ENCODE measurements at places on chromosomes 1 and 21.

DNA sequence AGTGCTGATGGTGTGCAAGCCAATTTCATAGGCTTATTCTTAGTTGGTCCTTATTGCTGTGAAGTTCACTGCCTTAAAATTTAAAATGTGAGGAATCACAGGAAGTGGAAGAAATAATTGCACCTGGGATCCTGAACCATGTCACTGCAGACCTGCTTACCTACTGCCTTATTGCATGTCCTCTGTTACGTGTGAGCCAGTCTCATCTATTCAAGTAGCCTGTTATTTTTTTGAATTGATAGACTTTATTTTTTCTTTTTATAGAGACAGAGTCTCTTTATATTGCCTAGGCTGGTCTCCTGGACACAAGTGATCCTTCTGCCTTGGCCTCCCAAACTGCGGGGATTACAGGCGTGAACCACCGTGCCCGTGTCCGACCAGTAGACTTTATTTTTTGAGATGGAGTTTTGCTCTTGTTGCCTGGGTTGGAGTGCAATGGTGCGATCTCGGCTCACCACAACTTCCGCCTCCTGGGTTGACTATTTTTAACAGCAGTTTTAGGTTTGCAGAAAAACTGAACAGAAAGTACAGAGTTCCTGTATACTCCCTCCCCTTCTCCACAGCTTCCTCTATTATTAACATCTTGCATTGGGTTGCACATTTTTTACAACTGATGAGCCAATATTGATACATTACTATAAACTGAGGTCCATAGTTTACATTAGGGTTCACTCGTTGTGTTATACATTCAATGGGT, 14.0 kb upstream of the DISC1 start:
- no peak for DNase-seq

GRCh38 chr1:6987940-6988339, 202.7 kb downstream of the CAMTA1 start:
- DNase-seq = no peak

- no peak for DNase-seq
These were observed 126.9 kb upstream of the DUSP10 start for GRCh38 chr1:221868593-221869303.

GRCh38 chr1:61053712-61054600, 28.4 kb upstream of the NFIA start:
- no peak for DNase-seq

DNA sequence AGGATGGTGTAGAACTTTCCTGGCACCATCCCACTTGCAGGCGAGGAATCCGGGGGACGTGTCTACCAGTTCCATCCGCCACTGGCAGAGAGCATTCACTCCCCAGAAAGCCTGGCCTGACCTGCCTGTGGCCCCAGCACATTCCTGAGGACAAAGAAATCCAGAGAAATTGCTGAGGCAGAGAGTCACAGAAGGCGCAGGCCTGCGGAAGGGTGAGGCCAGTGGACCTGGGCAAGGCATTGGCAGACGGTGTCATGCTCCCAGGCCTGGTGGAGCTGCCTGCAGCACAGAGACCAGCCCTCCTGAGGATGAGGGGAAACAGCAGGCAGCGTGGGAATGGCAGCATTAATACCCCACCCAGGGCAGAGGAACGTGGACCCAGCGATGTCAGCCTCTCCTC, 81.2 kb upstream of the F3 start:
- no peak for DNase-seq

GRCh38 chr1:203478986-203479385, 3.4 kb downstream of the PRELP start:
- DNase-seq = no peak

DNA sequence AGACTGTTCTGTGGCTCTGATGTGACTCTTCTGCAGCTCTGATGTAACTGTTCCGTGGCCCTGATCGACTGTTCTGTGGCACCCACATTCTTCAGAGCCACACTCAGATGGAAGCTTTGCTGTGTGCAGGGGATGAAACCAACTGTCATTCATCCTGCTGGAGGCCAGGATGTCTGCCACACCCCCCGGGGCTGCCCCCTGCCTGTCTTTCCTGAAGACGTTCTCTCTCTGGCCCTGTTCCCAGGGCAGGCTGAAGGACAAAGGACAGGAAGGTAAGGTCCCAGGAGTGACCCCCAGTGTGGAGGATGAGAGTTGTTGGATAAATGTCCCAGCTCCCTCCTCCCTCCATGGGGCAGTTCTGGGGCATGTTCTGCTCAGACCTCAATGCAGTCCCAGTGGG, 29.4 kb upstream of the UMODL1 start:
- no peak for DNase-seq

DNA sequence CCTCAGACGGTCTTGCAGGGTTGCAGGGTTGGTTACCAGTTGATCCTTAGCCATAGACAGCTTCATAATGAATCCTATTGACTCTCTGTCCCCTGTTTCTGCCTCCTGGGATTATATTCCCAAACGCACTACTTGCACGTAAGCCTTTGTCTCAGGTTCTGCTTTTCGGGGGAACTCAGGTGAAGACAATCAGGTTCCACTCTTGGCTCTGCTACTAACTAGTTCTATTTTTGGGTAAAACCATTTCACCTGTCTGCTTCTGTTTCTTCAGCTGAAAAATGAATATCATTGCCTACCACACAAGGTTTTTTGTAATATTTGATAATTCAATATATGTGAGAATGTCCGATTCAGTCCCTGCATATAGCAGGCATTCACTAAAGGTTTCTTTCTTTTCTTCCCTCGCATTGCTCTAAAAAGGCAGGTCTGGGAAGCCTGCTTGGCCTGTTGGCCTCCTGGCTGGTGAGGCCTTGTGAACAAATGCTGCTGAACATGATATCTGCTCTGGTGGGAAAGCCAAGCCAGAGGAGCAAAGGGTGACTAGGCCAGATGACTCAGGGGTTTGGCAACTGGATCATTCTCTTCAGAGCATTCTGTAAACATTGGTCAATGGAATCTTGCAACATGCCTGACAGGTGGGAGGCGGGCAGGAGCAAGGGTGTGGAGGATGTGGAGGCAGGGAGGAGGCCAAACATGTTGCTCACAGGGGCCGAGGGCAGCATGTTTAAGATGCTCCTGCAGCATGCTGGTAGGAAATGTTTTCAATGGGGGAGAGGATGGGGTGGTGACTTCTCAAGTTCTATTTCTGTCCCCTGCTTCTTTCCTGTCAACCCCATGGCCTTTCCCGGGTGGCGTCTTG, 23.8 kb downstream of the IER5 start:
- DNase-seq = no peak

DNA sequence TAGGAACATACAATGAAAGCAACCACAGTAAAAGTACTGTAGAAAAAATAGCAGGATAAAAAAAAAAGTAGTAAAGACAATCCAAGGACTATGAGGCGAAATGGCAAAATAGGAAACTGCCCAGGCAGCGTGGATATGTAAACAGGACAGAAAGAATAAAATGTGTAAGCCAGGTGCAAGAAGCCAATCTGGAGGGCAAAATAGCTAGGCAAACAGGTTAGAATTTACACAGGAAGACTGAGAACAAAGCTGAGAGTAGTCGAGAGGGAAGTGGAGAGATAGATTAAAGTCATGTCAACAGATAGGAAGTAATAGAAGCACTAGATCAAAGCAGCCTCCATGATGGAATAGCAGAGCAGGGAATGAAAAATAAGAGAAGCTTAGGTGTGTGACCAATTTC, 124.2 kb upstream of the B3GALT2 start:
- no peak for DNase-seq

GRCh38 chr1:186487163-186487562, 26.2 kb upstream of the PDC start:
- no peak for DNase-seq

- DNase-seq = no peak
These were observed 475.9 kb downstream of the PTPRU start for GRCh38 chr1:29712284-29712651.

DNA sequence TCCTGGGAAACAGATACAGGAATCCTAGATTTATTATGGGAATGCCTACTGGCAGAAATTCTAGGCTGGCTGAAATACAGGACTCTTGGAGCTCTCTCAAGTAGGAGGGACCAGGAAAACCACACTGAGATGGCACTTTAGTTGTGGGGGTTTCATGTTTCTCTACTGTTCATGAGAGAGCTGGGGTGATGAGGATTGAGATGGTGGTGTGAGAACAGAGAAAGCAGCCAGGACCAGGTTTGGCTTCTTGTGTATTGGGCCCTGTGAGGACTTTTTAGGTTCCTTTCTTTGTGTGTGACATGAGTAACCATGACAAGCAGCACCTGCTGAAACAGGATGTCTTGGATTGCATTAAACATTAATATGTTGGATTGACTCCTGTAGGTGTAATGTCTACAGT, 4.9 kb downstream of the ARID1A start:
- no peak for DNase-seq

DNA sequence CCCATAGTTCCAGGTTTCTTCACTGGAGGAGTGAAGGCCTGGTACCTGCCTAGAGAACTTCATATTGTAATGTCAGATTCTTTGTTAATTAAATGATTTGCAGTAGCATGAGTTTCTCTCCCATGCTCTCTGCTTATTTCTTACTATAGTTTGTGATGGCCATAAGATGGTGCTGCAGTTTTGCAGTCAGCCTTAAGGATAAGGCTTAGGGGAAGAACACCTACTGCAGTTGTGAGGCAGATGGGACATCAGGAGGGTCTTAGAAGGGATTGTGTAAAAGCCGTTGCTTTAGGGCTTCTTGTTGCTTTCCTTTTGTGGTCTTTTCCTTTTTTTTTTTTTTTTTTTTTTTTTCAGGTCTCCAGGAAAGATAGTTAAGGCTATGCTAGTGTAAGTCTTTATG, 61.8 kb downstream of the MACF1 start:
- no peak for DNase-seq

DNA sequence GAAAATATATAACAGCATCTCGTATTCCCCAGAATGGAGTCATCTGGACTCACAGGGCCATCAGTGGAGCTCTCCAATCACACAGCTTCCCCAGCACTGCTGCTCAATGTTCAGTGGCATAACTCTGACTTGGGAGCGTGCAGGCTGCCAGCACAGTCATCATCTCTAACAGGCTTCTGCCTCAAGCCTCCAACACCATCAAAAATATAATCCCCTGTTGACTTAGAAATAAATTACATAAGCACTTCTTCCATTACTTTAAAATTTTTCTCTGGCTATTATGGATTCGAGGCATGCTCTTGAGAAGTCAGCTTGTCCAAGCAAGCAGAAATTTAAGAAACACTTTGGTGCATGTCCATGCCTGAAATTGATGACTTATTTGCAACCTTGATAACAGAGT, 6.2 kb downstream of the DUSP23 start:
- no peak for DNase-seq

DNA sequence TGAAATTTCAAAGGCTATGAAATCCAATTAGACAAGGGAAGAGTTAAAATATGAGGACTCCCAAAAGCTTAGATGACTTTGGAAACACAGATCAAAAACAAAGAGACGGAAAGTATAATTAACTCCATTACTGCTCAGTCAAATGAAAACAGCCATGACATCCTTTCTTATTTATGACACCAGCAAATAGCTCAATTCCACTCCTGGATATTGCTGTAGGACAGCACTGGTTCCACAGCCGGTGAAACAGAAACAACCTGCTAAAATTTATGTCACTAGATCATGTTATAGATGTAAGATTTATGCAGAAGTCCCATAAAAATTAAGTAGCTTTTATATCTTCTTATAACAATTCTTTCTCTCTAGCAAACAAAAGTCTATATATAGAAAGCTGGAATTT, 65.6 kb upstream of the RRP15 start:
- DNase-seq = no peak

GRCh38 chr1:242086706-242087105, 87.8 kb upstream of the MAP1LC3C start:
- DNase-seq = no peak

DNA sequence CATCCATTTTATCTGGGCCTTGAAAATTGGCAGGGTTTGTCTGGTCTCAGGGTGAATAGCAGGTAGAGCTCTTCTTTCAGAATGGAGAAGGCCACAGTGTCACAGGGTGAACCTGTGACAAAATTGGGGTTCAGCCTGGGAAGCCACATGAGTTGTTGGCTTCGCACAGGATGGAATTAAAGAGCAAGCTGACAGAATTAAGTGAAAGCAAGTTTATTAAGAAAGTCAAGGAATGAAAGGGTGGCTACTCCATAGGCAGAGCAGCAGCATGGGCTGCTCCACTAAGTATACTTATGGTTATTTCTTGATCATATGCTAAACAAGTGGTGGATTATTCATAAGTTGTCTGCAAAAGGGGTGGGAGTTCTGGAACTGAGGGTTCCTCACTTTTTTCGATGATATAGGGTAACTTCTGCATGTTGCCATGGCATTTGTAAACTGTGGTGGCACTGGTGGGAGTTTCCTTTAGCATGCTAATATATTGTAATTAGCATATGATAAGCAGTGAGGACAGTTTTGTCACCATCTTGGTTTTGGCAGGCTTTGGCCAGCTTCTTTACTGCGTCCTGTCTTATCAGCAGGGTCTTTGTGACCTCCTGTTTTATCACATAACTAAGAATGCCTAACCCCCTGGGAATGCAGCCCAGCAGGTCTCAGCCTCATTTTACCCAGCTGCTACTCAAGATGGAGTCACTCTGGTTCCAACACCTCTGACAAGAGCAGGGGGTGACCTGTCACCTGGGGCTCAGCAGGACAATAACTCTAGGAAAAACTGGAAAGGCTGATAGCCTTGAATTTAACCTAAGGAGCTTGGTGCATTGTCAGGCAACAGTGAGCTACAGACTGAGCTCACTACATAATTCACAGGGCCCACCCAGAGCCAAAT, 5.1 kb downstream of the IFNAR2 start:
- no peak for DNase-seq

GRCh38 chr1:98975113-98975512, 29.5 kb downstream of the PLPPR5 start:
- DNase-seq = no peak

- DNase-seq = no peak
These were observed 8.5 kb downstream of the PRCC start for GRCh38 chr1:156775799-156776198.

- DNase-seq = no peak
These were observed 14.0 kb downstream of the ATP5PO start for GRCh38 chr21:33901412-33902288.

GRCh38 chr1:157438146-157438545, 114.2 kb downstream of the FCRL5 start:
- no peak for DNase-seq

DNA sequence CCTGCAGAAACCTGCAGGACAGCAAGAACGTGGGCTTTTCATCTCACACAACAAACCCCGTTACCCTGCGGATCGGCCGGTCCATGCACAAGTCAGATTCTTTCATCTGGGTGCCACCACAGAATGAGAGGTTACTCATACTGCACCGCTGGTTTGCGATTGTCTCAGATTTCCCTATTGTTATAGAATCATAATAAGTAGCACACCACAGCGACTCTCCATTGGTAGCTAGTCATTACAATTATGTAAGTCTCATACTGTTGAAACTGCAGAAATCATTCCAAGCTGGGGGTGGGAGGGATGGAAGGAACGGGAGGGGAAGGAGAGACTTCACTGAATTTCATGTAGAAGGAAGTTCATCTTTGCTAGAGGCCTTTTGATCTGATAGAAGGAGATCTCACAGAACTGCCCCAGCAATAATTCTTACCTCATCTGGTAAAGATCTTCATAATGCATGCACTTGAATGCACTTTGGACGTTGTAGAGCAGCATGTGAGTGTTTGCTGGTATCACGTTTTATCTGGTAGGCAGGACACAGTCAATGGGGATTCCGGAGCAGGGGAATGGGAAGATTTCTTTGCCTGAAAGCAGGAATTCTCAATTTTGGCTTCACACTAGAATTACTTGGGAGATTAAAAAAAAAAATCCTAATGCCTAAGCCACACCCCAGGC, 221.1 kb downstream of the KIF26B start:
- no peak for DNase-seq

- DNase-seq = peak; percentile 23
These were observed 53.9 kb upstream of the ASPM start for GRCh38 chr1:197200272-197200899.

Data from stimulated activated CD4-positive, alpha-beta T cell treated with anti-CD3 and anti-CD28 coated beads, Interleukin-2, amount 100 ng/mL, for 48 hours (primary cell).